ENCODE measurements at places on chromosomes 2 and 18. TPM values are rescaled to one million over a fixed set of nuclear protein-coding genes. Genes with fewer than 3 reads are reported as not detected.

The TEX44 gene
- not detected for total RNA-seq

The CRYGD gene
- not detected for total RNA-seq

The PARD6G gene
- 2.9 TPM for total RNA-seq

The STK39 gene
- total RNA-seq = 16.7 TPM

The PTPRN gene
- 0.09 TPM for total RNA-seq

The ELOA2 gene
- total RNA-seq = not detected

The KCNG3 gene
- 0.09 TPM for total RNA-seq

The KCNF1 gene
- total RNA-seq = 2.0 TPM

The CD8A gene
- total RNA-seq = 0.09 TPM

The SKA1 gene
- 4.4 TPM for total RNA-seq

The MBP gene
- total RNA-seq = 11.1 TPM

The TUBB6 gene
- 230 TPM for total RNA-seq

All from muscle of leg (tissue), 16 donors.